ENCODE measurements at places on chromosomes 11 and 22. TPM values are rescaled to one million over a fixed set of nuclear protein-coding genes. Genes with fewer than 3 reads are reported as not detected.

DNA sequence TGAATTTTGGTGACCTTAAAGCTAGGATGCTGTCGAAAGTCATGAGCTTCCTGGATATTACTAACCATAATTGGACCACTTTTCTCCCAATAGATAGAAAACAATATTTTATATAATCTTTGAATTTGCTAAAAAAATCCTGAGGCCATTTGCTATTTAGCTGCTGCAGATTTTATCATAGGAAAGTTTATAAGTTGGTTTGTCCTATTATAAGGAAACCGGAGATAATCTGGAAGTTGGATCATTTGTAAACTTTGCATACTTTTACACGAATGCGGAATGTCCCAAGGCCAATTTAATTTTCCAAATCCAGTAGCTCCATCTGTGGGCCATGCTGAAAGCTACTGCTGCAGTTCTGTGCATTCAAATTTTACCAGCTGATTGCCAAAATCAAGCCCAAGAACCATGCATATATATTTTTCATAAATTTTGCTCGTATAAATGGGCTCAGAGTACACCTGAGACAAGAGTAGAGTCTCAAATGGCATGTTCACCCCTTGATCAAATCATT, 378.3 kb downstream of the FAM181B start:
- no peaks in the 10 kb centered on the region for H3K27me3 ChIP-seq
- H3K4me3 ChIP-seq, result no peak overlapping the region
- no peaks in the 10 kb centered on the region for H3K4me1 ChIP-seq
- no peaks in the 10 kb centered on the region for H3K36me3 ChIP-seq
- H3K27ac ChIP-seq, result no peak overlapping the region
- DNase-seq, result no peak

DNA sequence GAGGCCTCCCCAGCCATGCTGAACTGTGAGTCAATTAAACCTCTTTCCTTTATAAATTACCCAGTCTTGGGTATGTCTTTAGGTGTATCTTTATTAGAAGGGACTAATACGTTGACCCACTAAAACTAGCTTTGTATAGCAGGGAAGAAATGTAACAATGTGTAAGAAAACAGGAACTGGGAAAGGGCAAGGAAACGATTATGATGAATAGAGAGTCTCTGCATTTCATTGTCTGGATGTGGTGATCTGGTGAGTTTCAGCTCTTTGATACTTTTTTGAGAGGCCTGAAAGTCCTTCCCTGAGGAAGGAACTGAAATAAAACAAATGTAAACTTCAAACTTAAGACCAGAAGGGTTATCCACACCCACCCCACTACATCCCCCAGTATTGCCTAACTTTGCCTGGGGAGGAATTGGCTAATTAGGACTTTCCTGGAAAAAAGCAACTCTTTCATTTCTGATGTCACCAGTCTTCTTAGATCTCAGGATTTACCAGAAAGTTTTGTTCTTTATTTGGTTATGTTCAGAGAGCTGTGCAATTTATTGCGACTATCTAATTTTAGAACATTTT, 119.0 kb downstream of the LDLRAD3 start:
- H3K4me1 ChIP-seq, result no peaks in the 10 kb centered on the region
- H3K27ac ChIP-seq, result no peak overlapping the region
- no peaks in the 10 kb centered on the region for H3K36me3 ChIP-seq
- no peak for DNase-seq

DNA sequence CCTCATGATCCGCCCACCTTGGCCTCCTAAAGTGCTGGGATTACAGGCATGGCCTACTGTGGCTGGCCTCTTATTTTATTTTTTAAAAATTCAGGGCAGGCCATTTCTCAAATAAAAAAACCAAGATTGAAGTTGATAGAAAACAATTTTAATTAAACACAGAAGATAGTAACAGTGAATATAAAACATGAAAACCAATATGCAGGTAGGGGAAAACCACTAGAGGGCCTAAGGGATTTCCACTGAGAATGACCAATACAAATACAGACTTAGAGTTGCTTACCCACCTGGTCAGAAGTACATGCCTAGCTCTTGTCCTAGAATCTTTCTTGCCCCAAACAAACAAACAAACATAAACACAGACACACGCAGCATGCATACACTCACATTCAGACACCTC, 1.7 kb upstream of the RTCB start:
- DNase-seq, result no peak
- no peak overlapping the region for H3K27ac ChIP-seq
- H3K36me3 ChIP-seq, result no peaks in the 10 kb centered on the region
- peaks cover 41% of the 10 kb centered on the region for H3K4me1 ChIP-seq
- peaks cover 17% of the 10 kb centered on the region for H3K27me3 ChIP-seq

- no peak for DNase-seq
- peaks cover 31% of the 10 kb centered on the region for H3K4me1 ChIP-seq
- peak overlapping the region; percentile 31 for H3K27ac ChIP-seq
- no peaks in the 10 kb centered on the region for H3K27me3 ChIP-seq
Measured at GRCh38 chr11:27205779-27206570, 157.0 kb downstream of the CCDC34 start.

- H3K27ac ChIP-seq, result no peak overlapping the region
- DNase-seq, result no peak
- H3K4me1 ChIP-seq, result peaks cover 24% of the 10 kb centered on the region
- peaks cover 80% of the 10 kb centered on the region for H3K27me3 ChIP-seq
Measured at GRCh38 chr22:19166421-19166820, 12.1 kb downstream of the SLC25A1 start.

DNA sequence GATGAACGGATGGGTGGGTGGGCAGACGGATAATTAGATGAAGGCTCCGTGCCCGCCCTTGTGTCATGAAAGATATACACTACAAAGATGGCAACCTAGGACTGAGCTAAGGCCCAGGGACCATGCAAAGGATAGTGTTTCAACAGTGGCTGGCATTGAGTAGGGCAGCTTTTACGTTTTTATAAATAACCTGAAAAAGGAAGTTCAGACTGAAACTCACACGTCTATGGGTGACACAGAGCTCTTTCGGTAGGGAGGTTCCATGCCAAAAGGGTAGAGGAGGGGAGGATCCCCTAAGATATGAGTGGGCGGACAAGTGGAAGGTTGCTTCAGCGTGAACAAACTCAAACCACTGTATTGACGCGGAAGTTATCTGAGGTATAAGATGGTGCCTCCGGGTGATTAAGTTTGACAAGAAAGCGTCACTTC, 90.5 kb downstream of the UBASH3B start:
- H3K4me3 ChIP-seq, result no peak overlapping the region
- DNase-seq, result no peak
- H3K27me3 ChIP-seq, result peaks cover 4% of the 10 kb centered on the region
- H3K4me1 ChIP-seq, result peaks cover 28% of the 10 kb centered on the region
- no peaks in the 10 kb centered on the region for H3K36me3 ChIP-seq

GRCh38 chr11:9104580-9104979, 13.2 kb upstream of the SCUBE2 start:
- H3K4me1 ChIP-seq, result no peaks in the 10 kb centered on the region
- no peak overlapping the region for H3K27ac ChIP-seq
- no peak for DNase-seq
- no peaks in the 10 kb centered on the region for H3K27me3 ChIP-seq
- H3K4me3 ChIP-seq, result no peak overlapping the region
- no peaks in the 10 kb centered on the region for H3K36me3 ChIP-seq

GRCh38 chr22:46672731-46673130, 52.5 kb downstream of the GRAMD4 start:
- H3K4me1 ChIP-seq, result peaks cover 70% of the 10 kb centered on the region
- H3K4me3 ChIP-seq, result no peak overlapping the region
- H3K27ac ChIP-seq, result peak overlapping the region; percentile 76
- no peak for DNase-seq
- H3K27me3 ChIP-seq, result no peaks in the 10 kb centered on the region
- peaks cover 66% of the 10 kb centered on the region for H3K36me3 ChIP-seq

DNA sequence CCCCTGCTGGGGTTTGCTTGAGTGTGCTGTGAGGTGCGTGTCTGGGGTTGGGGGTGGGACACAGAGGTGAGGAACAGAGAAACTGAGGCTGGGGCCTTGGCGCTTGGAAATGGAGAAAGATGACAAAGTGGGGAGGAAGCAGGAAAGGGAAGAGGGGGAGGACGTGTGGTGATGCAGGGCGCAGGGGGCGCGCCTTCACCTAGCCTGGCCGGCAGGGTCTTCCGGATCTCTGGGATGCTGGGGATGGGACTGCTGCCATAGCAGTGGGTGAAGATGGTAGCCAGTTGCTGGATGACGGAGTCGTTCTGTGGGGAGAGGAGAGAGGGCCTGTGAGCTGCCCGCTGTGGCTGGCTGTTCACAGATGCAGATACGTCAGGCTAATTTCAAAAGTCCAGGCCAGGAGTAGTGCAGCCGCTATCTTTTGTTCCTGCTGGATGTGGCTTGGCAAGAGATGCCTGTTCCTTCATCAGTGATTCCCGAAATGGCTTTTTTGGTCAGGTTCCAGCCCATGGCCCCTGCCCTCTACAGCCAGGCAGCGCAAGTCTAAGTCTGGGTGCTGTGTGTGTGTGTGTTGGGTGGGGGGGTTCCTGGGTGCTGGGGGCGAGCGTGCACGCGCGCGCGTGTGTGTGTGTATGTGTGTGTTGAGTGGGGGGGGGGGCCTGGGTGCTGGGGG, 54.8 kb downstream of the NAT10 start:
- no peaks in the 10 kb centered on the region for H3K27me3 ChIP-seq
- peaks cover 29% of the 10 kb centered on the region for H3K36me3 ChIP-seq
- H3K4me1 ChIP-seq, result peaks cover 18% of the 10 kb centered on the region
- H3K27ac ChIP-seq, result peak overlapping the region; percentile 61
- H3K4me3 ChIP-seq, result no peak overlapping the region
- no peak for DNase-seq

- peak overlapping the region; percentile 73 for H3K4me3 ChIP-seq
- peaks cover 7% of the 10 kb centered on the region for H3K27me3 ChIP-seq
- DNase-seq, result no peak
- H3K36me3 ChIP-seq, result no peaks in the 10 kb centered on the region
- peak overlapping the region; percentile 40 for H3K27ac ChIP-seq
Measured at GRCh38 chr11:8081591-8082250, 710 bp downstream of the TUB start.

- no peaks in the 10 kb centered on the region for H3K4me1 ChIP-seq
- no peak for DNase-seq
- H3K27me3 ChIP-seq, result peaks cover 7% of the 10 kb centered on the region
- H3K27ac ChIP-seq, result no peak overlapping the region
- H3K4me3 ChIP-seq, result no peak overlapping the region
- no peaks in the 10 kb centered on the region for H3K36me3 ChIP-seq
Measured at GRCh38 chr11:72528121-72528520, 93.8 kb upstream of the CLPB start.

- H3K27me3 ChIP-seq, result peaks cover 81% of the 10 kb centered on the region
- H3K27ac ChIP-seq, result no peak overlapping the region
- H3K4me1 ChIP-seq, result no peaks in the 10 kb centered on the region
- DNase-seq, result no peak
- H3K4me3 ChIP-seq, result no peak overlapping the region
- H3K36me3 ChIP-seq, result no peaks in the 10 kb centered on the region
Measured at GRCh38 chr11:34573537-34573936, 47.4 kb upstream of the EHF start.

Gene FOLR2
- 20.9 TPM for total RNA-seq

Gene UBQLN3
- 0.14 TPM for total RNA-seq

Measured in left ventricle myocardium inferior (tissue), 1 donor.